Stimulated activated CD4-positive, alpha-beta T cell treated with anti-CD3 and anti-CD28 coated beads, Interleukin-1b, Interleukin-23, amount 100 ng/mL, for 4 hours (primary cell): ENCODE measurements at places on chromosomes 5 and 9.

GRCh38 chr9:127884427-127884911 lies 7.0 kb upstream of the AK1 start:
- no peak for DNase-seq

DNA sequence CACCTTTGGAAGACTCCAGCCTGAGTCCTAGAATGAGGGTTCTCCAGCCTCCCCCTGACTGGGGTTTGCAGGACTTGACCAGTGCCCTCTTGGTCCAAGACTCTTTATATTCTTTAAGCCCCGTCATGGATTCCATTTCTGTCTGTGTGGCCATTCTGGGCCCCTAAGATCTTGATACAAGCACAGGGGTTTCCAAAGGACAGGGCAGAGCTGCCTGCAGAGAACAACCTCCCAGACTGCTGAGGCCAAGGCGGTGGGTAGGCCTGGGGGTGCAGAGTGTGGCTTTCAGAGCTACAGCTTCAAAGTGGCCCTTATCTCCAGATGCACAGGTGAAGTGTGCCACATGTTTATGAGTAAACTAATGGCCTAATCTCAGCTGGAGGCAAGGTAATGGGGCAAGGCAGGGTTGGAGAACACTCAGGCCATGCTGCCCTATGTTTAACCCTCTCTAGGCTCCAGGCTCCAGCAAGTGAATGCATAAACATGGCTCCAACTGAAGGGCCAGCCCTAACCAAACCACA lies 32.1 kb downstream of the FOXI1 start:
- no peak for DNase-seq

GRCh38 chr5:138647794-138648410 lies 72.7 kb upstream of the HSPA9 start:
- no peak for DNase-seq

GRCh38 chr5:93587597-93588351 lies 4.8 kb downstream of the NR2F1 start:
- DNase-seq = no peak

GRCh38 chr9:78286946-78287388 lies 10.0 kb upstream of the PSAT1 start:
- no peak for DNase-seq

- DNase-seq = no peak
These were observed 5.5 kb downstream of the ANXA2R start for GRCh38 chr5:43034591-43034968.

GRCh38 chr9:127132375-127132774 lies 9.9 kb upstream of the ANGPTL2 start:
- DNase-seq = no peak

DNA sequence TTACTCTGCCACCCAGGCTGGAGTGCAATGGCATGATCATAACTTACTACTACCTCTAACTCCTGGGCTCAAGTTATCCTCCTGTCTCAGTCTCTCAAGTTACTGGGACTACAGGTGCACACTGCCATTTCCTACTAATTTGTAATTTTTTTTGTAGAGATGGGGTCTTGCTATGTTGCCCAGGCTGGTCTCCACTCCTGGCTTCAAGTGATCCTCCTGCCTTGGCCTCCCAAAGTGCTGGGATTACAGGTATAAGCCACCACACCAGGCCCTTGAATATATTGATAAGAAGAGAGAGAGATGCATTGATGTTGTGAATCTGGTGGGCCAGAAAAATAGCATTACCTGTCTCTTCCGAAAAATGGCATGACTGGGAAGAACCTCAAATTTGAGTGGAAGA lies 21.0 kb upstream of the RCL1 start:
- DNase-seq = no peak

- no peak for DNase-seq
These were observed 341.1 kb downstream of the ASTN2 start for GRCh38 chr9:117073539-117074341.

GRCh38 chr9:35254237-35254636 lies 92.4 kb downstream of the UNC13B start:
- no peak for DNase-seq

GRCh38 chr5:43049236-43049635 lies 9.1 kb upstream of the ANXA2R start:
- no peak for DNase-seq

DNA sequence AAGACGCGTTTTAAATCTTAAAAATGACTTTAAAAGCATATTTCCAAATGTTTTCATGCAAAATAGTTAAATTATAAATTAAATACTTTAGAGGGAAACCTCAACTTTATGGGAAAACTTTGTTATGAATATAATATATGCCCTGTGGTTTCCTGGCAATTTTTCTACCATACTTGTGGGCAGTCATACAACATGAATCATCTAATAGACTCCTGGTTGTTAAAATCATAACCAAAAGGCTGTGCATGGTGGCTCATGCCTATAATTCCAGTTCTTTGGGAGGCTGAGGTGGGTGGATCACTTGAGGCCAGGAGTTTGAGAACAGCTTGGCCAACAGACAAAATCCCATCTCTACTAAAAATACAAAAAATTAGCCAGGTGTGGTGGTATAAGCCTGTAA lies 18.2 kb downstream of the ATP10B start:
- DNase-seq = no peak

DNA sequence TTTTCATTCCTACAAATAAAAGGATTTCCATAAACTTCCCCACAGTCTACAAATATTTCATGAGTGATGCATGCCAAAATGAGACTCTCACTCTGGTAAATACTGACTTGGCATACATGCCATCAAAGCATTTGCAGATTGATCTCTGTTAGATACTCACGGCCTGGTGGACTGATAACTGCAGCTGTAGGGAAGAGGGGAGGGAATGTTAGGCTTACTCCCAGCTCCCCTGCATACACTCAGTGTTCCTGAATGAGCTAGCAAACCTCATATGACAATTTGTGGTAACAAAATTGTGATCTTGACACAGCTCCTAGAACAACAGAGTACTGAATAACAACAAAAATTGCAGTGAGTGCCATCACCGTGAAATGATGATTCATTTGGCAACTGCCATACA lies 435.3 kb downstream of the NR2F1-AS1 start:
- no peak for DNase-seq

DNA sequence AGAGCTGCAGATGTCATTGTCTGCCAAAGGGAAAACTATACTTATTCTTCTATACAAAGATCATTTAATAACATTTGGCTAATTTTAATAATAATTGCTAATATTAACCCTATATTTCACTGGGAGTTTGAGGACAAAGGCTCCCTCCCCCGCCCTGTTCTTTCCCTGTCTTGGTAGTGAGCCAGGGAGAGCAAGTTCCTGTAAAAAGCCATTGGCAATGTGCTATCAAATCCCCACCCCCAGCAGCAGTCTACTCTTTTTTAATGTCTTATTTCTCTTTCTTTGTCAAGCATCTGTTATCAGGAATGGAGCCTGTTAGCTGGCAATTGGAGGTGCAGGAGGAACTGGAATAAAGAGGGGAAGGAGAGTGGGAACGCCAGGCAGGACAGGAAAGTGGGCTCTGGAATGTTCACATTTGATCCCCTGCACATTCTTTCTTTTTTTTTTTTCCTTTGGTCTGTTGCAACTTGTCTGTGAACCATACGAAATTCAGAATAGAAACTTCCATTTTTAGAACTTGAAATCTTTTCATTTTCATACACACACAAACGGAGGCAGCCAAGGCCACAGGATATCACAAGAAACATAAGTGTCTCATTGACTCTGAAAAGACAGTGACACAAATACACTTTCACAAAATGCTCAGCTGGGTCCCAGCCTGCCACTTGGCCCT lies 664.8 kb upstream of the ZNF608 start:
- DNase-seq = no peak

- no peak for DNase-seq
These were observed 32.9 kb upstream of the PSD2 start for GRCh38 chr5:139762615-139763170.

DNA sequence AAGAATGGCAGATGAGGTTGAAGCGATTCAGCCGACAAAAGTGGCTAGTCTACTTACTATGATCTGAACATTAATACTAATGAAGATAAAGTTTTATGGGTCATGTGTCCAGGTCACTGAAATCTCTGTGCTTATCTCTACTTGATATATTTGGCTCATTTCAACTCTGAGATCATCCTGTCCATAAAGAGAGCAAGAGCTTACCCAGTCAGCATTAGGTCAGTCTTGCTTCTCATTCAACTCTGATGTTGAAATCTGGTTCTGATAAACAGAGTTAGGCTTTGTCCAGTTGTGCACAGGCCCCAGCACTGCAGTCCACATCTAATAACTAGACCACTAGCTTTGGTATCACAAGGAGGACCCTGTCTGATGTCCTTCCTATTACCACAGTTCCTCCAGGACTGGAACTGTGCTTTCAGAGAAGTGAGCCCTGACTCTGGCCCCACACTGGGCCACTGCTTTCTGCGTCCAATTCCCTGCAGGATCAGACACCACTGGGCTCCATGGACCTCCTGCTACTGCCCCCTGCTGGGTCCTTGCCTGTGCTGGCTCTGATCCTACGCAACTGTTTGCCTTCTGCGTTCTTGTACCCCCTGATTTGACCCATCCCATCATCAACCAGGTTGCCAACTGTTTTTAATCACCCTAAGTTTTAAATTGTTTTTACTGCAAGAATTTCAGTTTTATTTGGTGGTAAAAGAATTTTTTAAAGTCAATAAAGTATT lies 23.7 kb upstream of the FAM120A start:
- no peak for DNase-seq

GRCh38 chr9:89383030-89383720 lies 64.9 kb downstream of the SECISBP2 start:
- no peak for DNase-seq

DNA sequence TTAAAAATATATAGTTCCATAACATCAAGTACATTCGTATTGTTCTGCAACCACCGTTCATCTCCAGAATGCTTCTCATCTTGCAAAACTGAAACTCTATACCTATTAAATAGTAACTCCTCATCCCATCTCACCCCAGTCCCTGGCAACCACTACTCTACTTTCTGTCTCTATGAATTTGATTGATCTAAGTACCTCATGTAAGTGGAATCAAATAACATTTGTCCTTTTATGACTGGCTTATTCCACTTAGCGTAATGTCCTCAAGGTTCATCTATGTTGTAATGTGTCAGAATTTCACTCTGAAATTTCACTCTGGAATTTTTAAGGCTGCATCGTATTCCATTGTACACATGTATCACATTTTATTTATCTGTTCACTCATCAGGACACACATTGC lies 132.1 kb upstream of the RUSC2 start:
- no peak for DNase-seq

GRCh38 chr5:73867345-73868335 lies 241.6 kb downstream of the ARHGEF28 start:
- DNase-seq = no peak

- no peak for DNase-seq
These were observed 69.4 kb downstream of the PPIC start for GRCh38 chr5:122967085-122967484.

DNA sequence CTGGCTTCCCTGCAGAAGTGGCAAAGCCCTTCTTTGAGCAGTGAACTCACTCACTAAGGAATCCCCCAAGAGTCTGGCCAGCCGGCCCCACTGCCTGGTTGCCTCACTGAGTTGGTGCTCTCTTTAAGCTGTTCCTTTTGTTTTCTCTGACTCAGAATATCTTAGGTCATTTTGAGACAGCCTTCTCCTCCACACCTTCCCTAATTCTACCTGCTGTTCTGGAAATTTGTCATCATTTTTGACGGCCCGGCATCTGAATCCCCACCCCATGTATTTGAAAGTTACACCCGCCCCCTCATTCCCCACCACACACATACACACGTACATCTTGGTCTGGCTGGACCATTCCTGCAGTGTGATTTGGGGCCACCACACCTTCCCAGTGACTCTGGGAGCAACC lies 41.8 kb downstream of the FGF1 start:
- DNase-seq = no peak
